Chondrocyte (in vitro differentiated cells): ENCODE measurements at places on chromosomes 16 and 17. TPM values are rescaled to one million over a fixed set of nuclear protein-coding genes. Genes with fewer than 3 reads are reported as not detected.

Gene ERN2
- total RNA-seq, result not detected in 3 replicates

Gene KRTAP9-7
- not detected in 3 replicates for total RNA-seq

Gene GRIN2C
- 0.07 to 0.28 TPM in 2 of 3 replicates, not detected in the other for total RNA-seq

Gene CD300E
- total RNA-seq, result not detected in 3 replicates

DNA sequence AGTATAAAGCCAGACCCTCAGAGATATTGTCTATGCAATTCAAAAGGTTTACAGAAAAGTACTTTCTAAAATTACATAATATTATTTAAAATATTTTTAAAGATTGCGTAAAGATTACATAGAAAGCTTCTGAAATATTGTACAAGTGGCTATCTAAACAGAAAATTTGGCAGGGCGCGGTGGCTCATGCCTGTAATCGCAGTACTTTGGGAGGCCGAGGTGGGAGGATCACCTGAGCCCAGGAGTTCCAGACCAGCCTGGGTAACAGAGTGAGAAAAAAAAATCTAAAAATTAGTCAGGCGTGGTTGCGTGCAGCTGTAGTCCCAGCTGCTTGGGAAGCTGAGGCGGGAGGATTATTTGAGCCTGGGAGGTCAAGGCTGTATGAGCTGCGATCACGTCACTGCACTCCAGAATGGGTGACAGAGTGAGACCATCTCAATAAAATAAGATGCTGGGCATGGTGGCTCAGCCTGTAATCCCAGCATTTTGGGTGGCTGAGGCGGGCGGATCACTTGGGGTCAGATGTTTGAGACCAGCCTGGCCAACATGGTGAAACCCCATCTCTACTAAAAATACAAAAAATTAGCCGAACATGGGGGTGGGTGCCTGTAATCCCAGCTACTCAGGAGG, 18.1 kb downstream of the UBN1 start:
- H3K4me1 ChIP-seq, result peaks cover 14% of the 10 kb centered on the region
- peaks cover 19% of the 10 kb centered on the region for H3K36me3 ChIP-seq
- no peaks in the 10 kb centered on the region for H3K27me3 ChIP-seq
- no peak for DNase-seq
- H3K4me3 ChIP-seq, result no peak overlapping the region

- no peak overlapping the region for H3K4me3 ChIP-seq
Observed at GRCh38 chr17:39919087-39919683, 750 bp upstream of the GSDMB start.

DNA sequence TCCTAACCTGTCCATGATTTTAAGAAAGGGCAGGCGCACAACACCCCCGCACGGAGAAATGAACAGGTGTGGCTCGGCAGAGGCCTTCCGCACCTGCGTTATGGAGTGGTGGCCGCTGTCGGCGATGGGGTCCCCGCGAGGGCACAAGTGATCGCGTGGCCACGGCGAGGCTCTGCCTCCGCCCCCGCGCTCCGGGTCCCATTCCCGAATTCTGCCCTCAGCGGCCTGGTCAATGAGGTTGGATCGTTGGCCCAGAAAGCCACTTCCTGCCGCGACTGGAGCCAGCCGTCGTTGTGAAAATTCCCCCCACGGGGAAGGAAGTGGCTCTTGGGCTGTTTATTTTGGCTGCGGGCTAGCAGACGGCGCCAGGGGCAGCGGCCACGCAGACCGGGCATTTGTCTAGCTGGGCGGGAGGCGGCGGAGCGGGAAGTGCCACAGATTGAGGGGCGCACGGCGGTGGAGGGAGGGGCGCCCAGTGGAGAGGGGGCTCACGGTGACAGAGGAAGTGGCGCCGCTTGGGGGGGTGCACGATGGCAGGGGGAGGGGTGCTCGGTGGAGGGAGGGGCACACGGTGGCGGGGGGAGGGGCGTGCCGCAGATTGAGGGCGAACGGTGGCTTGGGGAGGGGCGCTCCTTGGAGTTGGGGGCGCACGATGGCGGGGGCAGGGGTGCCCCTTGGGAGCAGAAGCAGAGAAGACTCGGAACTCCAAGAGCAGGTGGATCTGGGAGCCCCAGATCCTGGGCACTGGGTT, 25.0 kb downstream of the MRC2 start:
- H3K4me1 ChIP-seq, result peaks cover 71% of the 10 kb centered on the region
- H3K4me3 ChIP-seq, result peak overlapping the region; percentile 70
- H3K36me3 ChIP-seq, result no peaks in the 10 kb centered on the region
- H3K27me3 ChIP-seq, result no peaks in the 10 kb centered on the region
- peak; percentile 92 for DNase-seq
- H3K27ac ChIP-seq, result peak overlapping the region; percentile 93

DNA sequence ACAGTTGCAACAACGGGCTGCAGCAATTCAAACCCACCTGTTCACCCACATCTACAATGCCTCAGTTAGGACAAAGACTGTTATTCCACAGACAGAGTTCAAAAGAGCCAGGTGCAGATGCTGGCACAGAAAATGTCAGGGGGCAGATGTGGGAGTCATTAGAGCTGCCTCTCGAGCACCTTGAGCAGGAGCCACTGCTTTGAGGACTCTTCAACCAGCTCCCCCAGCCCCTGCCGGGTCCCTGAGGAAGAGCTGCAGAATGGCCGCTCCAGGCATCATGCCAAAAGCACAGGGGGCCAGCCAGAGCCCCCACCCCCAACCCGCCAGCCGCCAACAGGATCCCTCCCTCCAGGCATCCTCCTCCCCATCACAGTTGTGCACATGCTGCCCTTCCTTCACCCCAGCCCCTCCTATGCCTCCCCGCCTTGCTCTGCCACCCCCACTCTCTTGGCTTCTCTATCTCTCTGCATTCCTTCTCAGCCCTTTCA, 20.8 kb downstream of the C17orf67 start:
- no peaks in the 10 kb centered on the region for H3K4me1 ChIP-seq
- H3K4me3 ChIP-seq, result no peak overlapping the region
- H3K27ac ChIP-seq, result no peak overlapping the region
- DNase-seq, result no peak
- H3K27me3 ChIP-seq, result no peaks in the 10 kb centered on the region
- no peaks in the 10 kb centered on the region for H3K36me3 ChIP-seq
